Renal pelvis (tissue), 12 donors: ENCODE measurements at places on chromosomes 12 and 14.

- no peak for DNase-seq
Measured at GRCh38 chr12:111285200-111285599, 83.7 kb downstream of the PHETA1 start.

DNA sequence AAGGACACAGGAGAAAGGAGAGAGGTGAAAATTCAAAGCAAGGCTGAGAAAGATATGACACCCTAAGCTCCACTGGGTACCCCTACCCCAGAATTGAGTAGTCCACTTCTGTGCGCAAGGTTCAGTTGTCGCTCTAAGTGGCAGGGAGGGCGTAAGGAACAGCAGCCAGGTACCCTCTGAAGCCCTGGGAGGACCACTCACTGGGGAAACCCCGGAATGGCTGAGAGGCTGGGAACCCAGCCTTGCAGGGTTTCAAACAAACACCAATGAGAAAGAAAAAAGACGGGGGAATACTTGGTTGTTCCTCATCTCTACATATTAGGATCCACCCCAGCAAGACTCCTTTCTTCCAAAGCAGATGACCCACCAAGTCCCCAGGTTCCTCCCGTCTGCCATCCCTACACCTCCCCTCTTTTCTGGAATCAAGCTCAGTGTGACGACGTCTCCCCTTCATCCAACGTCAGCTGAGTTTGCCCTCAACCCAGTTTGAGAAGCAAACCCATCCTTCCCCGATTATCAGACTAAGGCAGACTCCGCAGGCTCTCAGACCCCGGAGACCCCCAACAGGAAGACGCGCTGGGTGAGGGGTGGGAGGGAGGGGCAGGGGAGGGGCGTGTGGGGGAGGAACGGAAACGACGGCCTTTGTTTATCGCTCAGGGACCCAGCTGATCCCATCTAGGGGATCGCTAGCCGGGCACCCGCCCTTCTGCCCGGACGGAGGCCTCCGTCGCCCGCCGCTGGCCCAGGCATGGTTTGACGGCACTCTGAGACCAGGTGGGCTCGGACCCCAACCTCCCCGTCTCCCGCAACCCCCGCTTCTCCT is 795 bp downstream of the LMBR1L start:
- DNase-seq, result no peak

DNA sequence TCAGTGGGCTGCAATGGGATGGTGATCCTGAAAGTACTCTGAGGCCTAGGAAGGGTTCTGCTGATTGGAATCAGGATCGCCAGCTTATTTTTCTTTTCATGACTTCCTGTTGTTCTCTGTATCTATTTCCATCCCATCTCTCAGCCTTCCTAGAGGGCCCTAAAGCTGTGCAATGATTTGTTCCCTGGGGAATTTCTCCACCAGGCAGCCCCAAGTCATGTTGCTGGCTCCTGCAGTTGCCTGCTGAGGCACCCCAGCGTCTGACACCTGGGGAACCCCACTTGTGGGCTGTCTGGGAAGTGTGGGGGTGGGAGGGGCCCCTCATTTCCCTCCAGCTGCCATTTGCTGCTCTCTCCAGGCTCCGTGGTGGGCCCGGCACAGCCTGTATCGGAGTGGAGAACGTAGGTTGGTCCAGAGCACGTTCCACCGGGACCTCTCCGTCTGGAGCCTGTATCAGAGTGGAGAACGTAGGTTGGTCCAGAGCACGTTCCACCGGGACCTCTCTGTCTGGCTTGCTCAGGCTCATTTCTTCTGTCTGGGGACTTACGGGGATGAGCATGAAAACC is 138.3 kb downstream of the TSPAN9 start:
- DNase-seq, result no peak

DNA sequence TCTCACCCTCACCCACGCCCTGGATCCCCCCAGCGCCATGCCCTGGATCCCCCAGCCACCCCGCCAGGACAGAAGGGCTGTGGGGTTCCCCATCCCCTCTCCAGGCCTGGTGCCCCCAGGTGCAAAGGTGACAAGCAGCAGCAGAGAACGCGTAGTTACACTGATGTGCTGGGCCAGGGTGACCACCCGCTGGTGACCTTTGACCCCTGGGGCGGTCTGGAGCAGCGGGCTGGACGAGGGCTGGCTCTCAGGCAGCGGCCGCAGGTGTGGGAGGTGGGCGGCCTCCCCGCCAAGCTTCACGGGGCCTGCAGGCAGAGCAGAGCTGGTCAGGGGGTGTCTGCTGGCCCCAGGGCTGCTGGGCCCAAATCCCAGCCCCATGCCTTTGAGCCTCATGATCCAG is 40.1 kb downstream of the RFLNA start:
- DNase-seq, result no peak

- DNase-seq, result no peak
Measured at GRCh38 chr12:44347145-44347544, 511.3 kb downstream of the TMEM117 start.

- no peak for DNase-seq
Measured at GRCh38 chr12:5432011-5432400, at the start of gene NTF3. Gene NTF3 (plus strand): TSS chr12:5432108. CDS start chr12:5432325, 217 bp downstream.

GRCh38 chr14:73742520-73743238 is 28.5 kb upstream of the PNMA1 start:
- no peak for DNase-seq

DNA sequence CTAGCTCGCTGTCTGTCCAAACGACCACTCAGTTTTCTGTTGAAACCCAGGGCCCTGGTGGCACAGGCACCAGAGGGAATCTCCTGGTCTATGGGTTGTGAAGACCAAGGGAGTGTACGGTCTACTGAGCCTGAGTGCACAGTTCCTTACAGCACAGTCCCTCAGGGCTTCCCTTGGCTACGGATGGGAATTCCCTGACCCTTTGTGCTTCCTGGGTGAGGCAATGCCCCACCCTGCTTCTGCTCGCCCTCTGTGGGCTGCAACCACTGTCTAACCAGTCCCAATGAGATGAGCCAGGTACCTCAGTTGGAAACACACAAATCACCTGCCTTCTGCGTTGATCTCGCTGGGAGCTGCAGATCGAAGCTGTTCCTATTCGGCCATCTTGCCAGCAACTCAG is 22.6 kb downstream of the GPHN start:
- no peak for DNase-seq

DNA sequence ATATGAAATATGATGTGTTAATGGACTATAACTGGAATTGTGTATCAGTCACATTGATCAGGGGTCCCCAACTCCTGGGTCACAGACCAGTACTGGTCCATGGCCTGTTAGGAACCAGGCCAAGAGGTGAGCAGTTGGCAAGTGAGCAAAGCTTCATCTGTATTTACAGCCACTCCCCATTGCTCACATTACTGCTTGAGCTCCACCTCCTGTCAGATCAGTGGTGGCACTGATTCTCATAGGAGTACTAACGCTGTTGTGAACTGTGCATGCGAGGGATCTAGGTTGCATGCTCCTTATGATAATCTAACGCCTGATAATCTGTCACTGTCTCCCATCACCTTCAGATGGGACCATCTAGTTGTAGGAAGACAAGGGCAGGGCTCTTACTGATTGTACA is 72.3 kb downstream of the CDK17 start:
- DNase-seq, result no peak

- DNase-seq, result no peak
Measured at GRCh38 chr14:78509516-78509915, 339.3 kb downstream of the NRXN3 start.

DNA sequence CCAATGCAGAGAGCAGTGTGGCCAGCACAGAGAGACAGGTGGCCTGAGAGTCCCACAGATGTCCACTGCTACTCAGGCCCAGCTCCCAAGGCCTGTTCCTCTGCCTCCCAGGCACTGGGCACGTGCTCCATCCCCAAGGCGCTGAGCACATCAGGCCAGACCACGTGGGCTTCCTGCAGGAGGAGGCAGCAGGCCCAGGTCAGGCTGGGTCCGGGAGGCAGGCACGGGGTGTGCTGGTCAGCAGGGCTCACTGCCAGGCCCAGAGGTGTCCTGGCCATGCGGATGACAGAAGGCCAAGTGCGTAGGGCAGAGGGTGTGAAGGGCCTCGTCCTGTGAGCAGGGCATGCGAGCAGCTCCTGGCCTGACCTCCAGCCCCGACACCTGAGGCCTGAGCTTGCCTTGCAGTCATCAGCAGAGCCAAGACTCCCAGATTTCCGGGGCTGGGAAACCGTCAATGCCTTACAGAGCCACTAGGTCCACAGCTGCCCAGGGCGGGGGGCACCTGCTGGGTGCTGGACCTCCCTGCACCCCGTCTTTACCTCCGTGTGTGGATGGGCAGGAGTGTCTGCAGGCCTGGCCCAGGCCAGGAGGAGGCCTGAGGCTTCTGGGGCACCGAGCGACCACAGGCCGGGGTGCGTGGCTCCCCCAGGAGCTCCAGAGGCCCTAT is 14.9 kb downstream of the TRMT61A start:
- no peak for DNase-seq

DNA sequence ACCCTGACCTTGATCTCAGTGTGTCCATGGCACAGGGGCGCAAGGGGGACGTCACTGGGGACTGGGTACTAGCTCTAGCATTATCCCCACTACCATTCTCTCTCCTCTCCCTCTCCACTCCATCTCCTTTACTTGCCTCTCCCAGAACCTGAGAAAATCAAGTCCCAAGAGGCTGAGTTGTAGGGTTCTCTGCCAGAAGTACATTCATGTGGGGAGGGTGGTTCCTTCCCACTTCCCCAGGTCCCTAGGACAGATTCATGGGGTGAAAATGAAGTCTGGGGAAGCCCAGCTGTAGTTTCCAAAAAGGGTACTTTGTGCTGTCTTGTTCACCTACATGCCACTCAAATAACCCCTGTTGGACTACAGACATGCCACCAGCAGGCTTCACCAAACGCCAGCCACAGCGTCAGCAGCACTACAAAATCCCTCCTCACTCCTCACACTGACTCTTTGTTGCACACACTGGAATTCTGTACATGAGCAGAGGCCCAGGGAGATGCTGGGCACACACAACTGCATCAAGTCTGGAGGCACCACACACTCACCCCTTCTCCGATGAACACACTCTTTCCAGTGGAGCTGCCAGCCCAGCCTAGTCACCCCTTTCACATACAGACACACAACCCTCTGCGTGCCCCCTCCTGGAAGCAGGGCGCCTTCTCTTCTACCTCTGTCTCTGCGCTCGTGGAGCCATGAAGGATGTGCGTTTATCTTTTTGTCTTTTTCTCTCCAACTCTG is 6.9 kb downstream of the RARG start:
- no peak for DNase-seq

GRCh38 chr14:94116701-94117100 is 6.2 kb downstream of the IFI27 start:
- no peak for DNase-seq

GRCh38 chr12:124915239-124916236 is 1.1 kb upstream of the UBC start:
- no peak for DNase-seq

GRCh38 chr14:66483322-66483721 is 2.8 kb upstream of the CCDC196 start:
- DNase-seq, result no peak

DNA sequence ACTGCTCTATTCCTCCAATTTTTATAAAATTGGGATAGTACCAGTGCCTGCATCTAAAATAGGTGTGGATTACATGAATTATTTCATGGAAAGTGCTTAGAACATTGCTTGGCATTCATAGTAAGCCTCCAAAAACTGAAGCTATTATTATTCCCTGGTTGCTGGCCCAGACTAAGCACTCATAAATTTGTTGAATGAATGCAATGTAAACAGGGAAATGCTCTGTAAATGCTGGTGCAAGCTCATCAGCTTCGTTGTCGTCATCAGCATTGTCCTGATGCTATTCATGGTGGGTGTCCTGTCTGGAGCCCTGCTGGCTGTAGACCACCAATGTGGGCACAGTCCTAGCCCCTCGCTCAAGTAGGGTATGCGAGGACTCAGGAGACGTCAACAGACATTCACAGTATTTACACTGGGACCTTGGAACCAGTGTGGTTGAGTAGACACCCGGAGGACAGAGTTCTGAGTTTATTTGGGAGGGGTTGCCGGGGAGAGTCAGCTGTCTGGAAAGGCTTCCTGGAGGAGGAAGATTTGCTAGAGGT is 16.5 kb downstream of the BDKRB2 start:
- DNase-seq, result no peak

DNA sequence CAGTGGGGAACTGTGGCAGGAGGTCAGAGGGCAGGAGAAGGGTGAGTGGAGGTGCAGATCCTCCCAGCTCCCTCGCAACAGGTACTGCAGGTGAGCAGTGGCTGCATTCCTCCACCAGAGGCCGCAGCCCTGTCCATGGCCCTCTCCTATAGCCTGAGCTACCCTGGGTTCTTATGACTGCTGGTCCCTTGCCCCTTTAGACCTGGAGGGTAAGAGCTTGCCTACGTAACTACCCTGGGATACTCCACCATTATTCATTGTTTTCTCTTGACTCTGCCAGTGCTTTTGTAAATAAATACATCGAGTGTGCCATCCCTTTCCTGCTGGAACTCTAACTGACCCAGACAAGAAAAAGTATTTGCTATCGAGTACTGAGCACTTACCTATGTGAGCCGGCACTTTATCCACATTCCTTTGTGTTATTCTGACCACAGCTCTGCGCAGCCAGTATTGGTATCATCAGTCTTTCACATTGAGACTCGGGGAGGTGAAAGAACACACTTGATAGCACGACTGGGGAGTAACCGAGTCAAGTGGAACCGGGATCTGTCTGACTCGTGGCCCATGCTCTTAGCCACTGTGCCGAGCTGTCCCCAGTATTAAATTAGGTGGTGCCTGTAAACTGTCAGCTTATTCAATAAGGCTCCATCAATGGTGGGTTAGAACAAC is 38.5 kb downstream of the LTBP2 start:
- DNase-seq, result no peak

DNA sequence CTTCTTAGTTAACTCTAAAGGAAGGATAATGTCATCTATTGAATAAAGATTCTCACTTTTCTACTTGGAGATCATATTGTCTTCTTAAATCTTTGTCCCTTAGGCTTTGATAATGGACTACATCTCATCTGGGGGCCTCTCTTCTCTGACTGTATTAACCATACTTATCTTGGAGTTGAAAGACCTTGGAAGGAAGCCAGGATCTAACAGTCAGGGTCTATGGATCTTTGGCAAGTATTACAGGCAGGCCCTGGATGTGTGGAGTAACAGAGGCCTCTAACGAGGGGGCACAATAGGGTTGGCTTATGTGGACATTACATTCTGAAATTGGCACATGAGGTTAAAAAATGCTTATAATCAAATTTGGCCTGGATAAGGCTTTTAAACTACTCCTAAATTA is 513.8 kb downstream of the NRXN3 start:
- DNase-seq, result no peak

DNA sequence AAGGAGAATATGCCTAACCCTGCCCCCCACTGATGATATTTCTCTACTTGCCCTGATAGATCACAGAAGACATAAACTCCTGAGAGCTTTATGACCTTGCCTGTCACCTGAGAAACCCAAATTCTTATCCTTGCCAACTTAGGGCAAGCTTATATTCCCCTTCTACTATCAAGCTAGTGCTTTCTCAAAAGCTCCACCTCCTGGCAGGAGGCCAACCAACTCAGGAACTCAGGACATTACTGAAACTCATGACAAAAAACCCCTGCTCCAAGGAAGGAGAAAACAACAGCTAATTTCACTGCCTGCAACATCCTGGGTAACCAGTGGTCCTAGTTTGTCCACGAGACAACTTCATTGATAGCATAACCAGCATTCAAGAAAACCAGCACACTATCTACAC is 60.9 kb upstream of the FSCB start:
- no peak for DNase-seq
